ENCODE measurements at places on chromosomes 2 and 18. TPM values are rescaled to one million over a fixed set of nuclear protein-coding genes. Genes with fewer than 3 reads are reported as not detected.

LINC00305 gene
- total RNA-seq = not detected

- no peak for DNase-seq
Measured at GRCh38 chr18:37535968-37536367, 29.6 kb downstream of the CELF4 start.

GRCh38 chr2:96260387-96261260, 5.2 kb downstream of the TMEM127 start:
- DNase-seq = peak; percentile 86

DNA sequence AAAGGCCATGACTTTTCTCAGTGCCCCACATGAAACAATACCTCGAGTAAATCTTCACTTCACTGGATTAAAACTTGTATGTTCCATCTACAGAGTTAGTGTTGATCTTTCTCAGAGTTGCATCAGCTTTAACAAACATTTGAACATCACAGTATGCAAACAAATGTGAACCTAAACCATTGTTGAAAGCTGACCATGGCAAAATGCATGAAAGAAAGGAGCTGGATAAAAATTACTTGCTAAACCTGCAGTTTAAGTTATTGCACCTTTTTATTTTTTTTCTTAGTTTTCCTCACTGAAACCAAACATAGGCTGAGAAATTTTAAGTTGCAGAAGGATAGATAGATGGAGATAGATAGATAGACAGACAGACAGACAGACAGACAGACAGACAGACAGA, 107.2 kb upstream of the UGP2 start:
- no peak for DNase-seq

- no peak for DNase-seq
Measured at GRCh38 chr2:146801886-146802285, 1042.9 kb upstream of the ACVR2A start.

DNA sequence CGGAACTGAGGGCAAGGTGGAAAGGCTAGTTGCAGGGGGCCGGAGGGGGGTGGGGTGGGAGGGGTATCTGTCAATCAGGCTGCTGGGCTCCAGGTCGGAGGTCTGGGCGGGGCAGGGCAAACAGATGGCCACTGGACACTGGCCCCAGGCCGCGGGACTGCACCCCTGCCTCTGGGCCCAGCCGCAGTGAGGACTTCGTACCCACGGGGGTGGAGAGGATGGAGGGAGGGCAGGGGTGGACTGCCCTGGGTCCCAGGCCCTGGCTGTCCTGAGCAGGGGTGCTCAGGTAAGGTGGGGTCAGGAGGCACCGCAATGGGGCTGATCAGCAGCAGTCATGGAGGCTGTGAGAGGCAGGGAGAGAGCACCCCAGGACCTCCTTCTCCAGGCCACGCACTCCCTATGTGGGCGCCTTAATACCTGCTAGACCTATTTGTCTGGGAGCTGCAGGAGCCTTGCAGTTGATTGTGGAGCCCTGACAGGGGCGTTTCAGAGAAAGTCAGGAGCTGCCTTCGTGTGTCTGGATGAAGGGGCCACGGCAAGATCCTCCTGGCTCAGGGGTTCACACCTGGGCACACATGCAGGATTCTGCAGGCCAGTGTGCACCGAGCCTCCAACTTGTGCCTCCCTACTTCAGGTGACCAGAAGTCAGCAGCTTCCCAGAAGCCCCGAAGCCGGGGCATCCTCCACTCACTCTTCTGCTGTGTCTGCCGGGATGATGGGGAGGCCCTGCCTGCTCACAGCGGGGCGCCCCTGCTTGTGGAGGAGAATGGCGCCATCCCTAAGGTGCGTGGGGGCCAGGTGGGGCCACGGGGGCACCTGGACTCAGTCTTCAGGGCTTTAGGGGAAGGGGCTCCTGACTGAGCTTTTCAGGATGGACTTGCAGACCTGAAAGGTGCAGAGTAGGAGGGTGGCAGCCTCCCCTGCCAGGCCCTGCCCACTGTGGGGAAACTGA, 1.5 kb downstream of the CTDSP1 start:
- DNase-seq = no peak

DNA sequence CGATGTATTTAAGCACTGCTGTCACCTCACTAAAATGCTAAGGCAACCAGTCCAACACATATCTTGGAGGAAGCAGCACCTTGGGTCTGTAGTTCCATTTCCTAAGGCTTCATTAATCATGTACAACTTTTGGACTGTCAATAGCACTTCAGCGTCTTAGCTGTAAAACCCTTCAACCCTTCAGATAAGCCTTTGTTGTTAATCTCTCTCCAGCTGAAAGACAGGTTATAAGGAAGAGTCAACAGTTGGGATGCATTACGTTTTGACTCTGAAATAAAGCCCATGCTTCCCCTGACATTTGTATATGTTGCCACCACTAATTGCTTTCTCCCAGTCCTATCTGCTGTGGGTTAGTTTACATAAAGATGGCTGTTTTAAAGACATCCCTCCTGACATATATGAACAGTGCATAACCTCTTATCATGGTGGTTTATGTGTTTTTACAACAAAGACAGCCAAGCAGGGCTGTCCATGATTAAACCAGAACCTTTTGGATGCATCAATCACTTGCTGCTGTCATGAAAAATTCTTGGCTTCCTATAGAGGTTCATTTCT, 81.5 kb downstream of the EPHA4 start:
- no peak for DNase-seq

DNA sequence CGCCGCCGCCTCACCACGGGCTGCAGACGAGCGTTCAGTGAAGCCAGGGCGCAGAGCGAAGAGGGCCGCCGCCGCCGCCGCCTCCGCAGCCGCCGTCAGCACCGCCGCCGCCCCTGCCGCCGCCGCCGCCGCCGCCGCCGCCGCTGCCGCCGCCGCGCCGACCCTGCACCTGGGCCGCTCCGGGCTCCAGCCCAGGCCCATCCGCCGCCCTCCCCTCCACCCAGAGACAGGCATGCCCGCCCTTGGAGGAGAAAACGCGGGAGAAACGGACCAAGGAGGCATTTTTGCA, 3.0 kb downstream of the POU3F3 start:
- DNase-seq = no peak

DSEL gene
- total RNA-seq = 8.5 TPM

DNA sequence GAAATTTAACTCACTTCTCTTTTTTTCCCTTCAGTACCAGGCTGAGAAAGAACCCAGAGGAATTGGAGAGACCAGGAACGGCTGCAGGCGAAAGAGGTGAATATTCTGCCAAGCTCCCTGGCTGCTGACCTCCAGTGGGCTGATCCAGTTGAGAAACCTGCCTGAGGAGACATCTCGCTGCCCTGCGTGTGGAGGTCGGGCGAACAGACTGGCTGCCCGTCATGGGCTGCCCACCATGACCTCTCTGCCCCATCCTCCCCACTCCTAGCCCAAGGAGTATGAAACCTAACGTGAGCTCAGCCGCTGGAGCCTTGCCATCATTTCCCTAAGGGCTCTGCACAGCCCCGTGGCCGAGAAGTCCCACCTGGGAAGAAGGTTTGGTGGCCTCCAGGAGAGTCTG, 148.8 kb upstream of the SALL3 start:
- no peak for DNase-seq

GRCh38 chr2:20797096-20797495, 25.8 kb downstream of the LDAH start:
- DNase-seq = no peak

ASB18 gene
- not detected for total RNA-seq

- no peak for DNase-seq
Measured at GRCh38 chr18:65983750-65984149, 232.9 kb downstream of the CDH7 start.
